Stimulated activated CD4-positive, alpha-beta T cell treated with anti-CD3 and anti-CD28 coated beads, TNF-alpha, amount 100 ng/mL, for 24 hours (primary cell): ENCODE measurements at places on chromosomes 11 and 22.

- no peak for DNase-seq
These were observed 22.1 kb downstream of the LMO2 start for GRCh38 chr11:33869481-33870422.

DNA sequence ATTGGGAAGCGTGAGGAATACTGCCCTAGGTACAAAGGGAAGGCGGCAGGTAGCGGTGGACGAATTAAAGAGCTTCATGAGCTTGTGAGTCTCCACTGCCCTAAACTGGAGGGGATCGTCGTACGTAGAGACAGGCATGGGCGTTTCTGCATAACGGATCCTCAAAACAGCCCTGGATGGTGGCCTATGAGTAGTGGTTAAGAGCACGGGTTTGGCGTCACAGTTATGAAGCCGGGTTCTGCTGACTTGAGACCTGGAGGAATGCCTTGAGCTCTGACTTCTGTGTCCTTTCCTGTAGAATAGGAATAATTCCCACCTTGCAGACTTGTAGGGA lies 335 bp downstream of the TMEM138 start:
- peak; percentile 16 for DNase-seq

GRCh38 chr22:30905696-30906341 lies 62.8 kb downstream of the MORC2 start:
- no peak for DNase-seq

DNA sequence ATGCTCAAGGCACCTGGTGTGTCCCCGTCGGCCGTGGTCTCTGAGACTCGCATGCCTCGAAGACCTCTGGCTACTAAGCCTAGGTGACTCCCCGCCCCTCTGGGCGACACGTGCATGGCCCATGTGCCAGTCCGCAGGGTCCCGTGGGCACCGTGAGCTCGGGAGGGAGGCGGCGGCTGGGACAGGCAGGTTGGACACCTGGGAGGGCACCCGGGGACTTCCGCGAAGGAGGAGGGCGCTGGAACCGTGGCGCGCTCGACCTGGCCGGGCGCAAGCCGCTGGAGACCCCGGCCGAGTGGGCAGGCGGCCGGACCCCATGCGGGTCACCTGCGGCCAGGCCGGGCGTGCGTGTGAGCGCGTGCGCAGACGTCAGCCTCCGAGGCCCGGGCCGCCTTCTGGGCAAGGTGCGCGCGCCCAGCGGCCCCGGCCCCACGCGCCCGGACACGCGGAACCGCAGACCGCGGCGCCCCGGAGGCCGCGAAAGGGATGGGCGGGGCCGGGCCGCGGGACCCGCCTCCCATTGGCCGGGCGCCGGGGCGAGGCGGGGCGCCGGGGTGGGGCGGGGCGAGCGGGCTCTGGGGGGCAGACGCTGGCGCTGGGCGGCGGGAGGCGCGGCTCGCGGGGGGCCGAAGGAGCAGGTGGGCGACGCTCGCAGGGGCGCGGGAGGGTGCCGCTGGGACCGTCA lies 579 bp upstream of the RASD2 start:
- peak; percentile 48 for DNase-seq

DNA sequence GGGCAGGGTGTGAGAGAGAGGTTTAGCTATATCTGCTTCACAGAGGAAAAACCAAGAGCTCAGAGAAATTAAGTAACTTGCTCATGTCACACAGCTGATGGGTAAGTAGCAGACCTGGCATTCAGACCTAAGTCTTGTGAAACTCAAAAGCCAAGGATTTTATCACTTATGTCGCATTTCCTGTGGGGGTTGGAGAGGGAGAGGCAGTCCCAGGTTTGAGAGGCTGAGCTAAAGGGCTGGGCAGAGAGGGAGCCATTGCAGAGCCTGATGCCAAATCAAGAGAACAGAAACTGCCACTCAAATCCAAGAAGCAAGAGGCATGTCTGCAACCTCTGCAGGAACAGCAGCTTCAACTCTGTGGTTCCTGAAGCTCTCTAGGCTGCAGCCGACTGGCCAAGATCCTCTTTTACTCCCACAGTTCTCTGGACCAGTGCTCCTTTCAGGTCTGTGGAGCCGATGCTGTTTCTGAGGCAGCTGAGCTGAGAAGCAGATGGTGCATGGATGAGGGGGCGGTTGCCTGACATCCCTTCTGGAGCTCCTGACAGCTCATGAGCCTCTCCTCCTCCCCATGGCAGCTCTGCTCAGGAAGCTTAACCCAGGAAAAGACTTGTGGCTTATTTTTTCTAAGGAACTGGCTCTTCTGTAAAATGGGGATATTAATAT lies 47.6 kb upstream of the NAV2 start:
- no peak for DNase-seq

GRCh38 chr22:35663371-35663770 lies 15.1 kb downstream of the APOL6 start:
- DNase-seq = no peak

- no peak for DNase-seq
These were observed 123.4 kb upstream of the SERPIND1 start for GRCh38 chr22:20650294-20651207.

- DNase-seq = no peak
These were observed 162.6 kb downstream of the FEZ1 start for GRCh38 chr11:125333354-125334073.

- DNase-seq = no peak
These were observed 187.1 kb upstream of the DDI1 start for GRCh38 chr11:103849366-103849765.

- no peak for DNase-seq
These were observed 30.3 kb upstream of the MMP13 start for GRCh38 chr11:102985850-102986249.

DNA sequence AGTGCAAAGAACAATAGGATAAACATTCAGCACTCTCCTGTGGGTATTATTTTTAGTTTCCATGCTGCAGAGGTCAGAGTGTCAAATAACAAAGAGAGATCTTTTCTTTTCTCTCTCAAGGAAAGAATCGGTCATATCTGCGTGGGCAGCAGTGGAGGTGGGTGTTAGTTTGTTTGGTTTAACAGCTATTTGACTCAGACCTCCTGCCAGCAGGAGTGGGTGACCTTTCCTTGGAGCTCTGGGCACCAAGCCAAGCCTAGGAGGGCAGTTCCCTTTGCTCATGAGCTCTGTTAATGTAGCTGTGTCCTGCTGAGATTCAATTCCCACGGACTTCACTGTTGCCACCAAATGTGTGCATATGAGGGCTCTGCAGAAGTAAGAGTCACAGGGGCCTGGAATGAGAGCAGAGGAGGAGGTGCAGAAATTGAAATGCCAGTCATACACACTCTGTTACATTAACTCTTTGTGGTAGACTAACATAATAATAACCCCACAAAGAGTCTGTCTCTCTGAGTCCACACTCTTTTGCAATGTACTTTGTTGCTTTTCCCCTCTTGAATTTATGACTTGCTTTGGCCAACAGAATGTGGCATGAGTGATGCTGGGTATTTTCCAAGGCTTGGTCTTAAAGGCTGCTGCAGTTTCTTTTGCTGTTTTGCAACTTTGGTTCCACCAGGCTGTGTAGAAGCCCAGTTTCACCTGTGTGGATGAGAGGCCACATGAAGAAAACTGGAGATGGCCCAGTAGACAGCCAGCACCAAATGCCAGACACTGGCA lies 76.0 kb upstream of the GRK3 start:
- DNase-seq = peak; percentile 57

- DNase-seq = peak; percentile 51
These were observed 89.2 kb upstream of the CRTAM start for GRCh38 chr11:122749005-122749687.

DNA sequence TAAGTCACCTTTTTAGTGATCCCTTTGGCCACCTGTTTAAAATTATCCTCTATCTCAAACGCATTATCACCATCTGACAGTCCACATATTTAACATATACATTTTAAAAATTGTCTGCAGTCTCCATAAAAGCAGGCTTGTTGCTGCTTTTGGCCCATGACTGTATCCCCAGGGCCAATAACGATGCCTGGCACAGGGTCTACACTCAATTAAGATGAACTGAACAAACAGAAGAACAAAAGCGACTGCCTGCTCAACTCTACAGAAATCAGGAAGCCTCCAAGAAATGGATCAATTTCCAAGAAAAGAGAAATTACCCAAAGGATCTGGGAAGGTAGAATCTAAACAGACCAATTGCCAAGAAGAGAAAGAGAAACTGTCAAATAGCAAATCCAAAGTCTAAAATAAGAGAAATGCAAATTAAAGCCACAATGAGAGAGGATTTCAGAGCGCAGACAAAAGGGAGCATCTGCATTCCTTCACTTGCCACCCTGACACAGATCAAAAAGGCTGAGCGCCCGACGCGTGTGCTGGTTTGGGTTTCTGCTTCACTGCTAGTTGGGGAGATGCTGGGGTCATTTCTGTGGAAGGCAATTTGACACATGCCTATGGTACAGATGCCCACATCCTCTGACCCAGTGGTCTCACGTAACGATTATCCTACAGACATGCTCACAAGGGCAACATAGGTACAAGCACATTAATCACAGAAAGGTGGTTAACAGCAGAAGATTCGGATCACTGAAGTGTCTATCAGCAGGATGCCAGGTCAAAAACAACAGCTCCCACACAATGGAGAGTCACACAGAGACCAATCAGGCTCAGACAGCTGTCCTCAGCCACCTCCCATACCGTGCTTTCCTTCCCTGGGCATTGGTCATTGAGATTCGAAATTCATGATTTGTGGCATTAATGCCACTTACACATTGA lies 55.9 kb downstream of the SHISAL1 start:
- no peak for DNase-seq

GRCh38 chr11:1055990-1056771 lies 18.5 kb upstream of the MUC2 start:
- no peak for DNase-seq

DNA sequence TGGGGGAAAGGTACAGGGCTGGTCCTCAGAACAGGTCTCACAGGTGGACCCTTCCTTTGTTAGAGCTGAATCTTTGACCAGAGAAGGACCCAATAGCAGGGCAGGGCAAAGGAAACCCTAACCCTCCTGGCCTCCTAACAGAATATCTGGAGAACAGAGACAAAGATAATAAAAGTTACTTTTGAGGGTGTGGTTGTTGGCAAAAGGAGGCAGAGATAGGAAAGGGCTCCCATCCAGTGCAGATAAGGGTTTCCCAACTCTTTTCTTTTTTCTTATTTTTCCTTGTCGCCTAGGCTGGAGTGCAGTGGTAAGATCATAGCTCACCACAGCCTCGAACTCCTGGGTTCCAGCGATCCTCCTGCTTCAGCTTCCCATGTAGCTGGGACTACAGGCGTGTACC lies 11.9 kb downstream of the PCSK7 start:
- DNase-seq = no peak

DNA sequence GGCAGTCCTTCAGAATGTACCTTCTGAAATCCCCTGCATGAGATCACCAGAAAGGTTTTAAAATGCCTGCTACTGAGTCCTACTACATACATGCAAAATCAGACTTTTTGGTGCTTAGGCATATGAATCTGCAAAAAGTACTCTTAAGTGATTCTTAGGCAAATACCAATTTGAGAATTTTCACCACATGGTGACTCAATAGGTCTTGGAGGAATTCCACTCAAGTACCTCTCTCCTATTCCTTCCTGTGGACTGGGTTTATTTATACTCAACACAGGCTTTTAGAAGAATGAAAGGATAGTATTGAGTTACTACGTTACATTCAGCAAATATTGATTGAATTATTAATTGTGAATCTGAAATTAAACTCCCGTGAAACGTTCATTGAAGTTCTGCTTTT lies 223.9 kb downstream of the CNTN5 start:
- DNase-seq = no peak

- no peak for DNase-seq
These were observed 448.0 kb upstream of the FAT3 start for GRCh38 chr11:91776655-91777054.

DNA sequence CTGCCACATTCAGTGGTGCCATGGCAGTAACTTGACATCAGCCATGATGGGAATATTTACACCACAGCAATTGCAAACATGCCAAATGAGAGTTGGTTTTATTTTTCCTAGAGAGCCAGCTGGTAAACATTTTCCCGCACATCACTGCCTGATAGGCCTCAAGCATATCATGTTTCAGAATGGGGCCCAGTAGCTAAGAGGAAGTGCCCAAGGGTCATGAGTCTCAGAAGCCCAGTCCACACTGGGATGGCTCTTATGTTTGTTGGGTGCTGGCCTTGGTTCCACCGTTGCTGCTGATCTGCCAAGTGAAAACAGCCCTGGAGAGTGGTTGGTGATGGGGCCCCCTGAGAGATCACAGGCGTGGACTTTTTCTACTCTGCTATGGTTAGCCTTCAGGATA lies 64.3 kb upstream of the NAV2 start:
- DNase-seq = no peak

DNA sequence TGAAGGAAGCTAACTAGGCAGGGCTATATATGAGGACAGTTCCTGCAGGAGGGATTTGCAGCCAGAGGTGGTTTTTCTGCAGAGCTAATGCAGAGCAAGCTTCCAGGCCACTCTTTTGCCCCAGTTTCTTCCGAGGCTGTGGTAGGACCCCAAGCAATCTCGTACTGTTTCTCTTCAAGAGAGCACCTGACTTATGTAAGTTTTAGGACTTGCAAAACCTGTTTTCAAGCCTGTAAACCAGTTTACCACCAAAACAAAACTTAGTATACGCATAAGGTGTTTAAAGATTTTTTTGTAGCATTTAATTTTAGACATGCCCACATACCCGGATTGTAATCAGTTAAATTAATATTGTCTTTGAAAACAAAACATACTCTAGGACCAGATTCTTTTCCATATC lies 7.7 kb upstream of the APLP2 start:
- no peak for DNase-seq

GRCh38 chr22:23272371-23272770 lies 92.1 kb downstream of the BCR start:
- DNase-seq = no peak

- DNase-seq = no peak
These were observed 127.0 kb downstream of the MRTFA start for GRCh38 chr22:40509401-40510134.
